ENCODE measurements at places on chromosomes 2 and 18.
A peak's percentile ranks its signal among the peaks of the same experiment; 100 is the strongest.

- no peak for DNase-seq
Measured at GRCh38 chr2:109724533-109725460, 69.3 kb upstream of the RGPD5 start.

DNA sequence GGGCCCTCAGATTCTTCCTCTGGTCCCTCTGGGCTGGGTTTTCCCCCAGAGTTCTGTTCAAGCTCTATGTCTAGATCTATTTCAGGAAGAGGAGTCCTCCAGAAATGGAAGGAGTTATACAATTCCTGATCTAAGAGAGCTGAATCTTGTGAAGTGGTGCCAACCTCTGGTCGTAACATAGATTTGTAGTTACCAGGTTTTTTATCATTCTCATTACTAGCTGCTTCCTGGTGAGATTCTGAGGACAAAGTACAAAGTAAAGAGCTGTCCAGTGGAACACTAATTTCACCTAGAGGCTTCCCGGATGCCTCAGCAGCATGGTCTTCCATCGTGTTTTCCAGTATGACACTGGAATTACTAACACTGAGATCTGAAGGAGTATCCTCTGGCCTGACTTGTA is 44.1 kb downstream of the PPP4R1 start:
- DNase-seq: no peak

DNA sequence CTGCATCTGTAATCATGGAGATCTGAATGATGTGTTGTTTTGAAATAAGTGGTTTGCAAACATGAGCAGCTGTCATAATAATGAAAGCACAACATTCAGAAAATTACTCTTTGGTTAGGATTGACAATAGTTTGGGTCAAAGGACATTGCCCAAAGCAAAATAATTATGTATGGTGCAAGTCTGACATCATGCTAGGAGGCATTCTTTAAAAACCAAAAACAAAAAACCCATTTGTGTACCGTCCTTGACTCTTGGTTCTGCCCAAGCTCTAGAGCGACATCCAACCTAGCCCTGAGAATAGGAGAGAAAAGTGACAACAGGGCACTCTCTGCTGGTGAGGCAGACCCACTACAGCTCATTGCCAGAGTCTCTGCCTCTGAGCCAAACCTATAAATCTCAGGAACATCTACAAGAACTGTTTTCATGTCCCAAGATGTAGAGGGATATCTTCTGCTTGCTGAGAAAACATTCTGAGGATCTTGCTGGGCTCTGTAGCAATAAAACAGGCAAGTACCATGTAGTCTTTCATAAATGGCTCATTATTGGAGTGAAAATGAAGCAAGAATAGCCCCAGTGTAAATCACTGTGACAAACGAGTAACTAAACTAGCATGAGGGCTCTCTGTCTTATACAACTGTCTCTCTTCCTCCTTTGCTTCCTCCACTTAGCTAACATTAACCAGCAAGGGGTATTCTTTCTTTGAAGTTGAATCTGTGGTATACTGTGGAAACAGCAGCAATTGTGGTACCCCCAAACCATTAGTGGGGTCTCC is 266.8 kb upstream of the CXCR4 start:
- DNase-seq: peak; percentile 72

GRCh38 chr2:149330127-149331022 is at the start of gene LYPD6:
Gene LYPD6 (plus strand): TSS chr2:149330587. CDS start chr2:149437709, 107,122 bp downstream.
- DNase-seq: peak; percentile 81

DNA sequence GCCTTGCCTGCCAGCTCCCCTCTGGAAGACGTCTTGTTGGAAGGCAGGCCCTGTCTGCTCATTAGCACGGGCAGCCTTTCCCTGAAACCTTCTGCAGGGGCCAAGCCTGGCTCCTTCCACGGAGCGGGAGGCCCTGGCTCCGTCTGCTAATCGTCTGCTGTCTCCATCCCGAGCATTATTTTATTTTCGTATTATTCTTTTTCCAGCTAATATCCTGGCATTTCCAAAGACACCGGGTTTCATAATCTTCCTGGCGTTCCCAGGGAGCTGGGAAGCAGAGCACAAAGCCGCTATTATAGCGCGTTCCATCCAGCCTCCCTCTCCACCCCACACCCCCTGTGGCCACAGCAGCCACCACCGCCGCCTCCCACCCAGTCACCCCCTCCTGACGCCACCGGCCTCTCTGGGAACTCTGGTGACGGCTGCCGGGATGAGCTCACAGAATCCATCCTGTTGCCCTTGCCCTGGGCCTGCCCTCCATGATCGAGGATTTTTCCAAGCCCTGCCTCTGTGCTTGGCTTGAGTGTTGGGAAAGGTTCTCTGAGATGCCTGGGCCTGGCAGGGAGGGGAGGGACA is 125.5 kb downstream of the DYSF start:
- DNase-seq: peak; percentile 97

DNA sequence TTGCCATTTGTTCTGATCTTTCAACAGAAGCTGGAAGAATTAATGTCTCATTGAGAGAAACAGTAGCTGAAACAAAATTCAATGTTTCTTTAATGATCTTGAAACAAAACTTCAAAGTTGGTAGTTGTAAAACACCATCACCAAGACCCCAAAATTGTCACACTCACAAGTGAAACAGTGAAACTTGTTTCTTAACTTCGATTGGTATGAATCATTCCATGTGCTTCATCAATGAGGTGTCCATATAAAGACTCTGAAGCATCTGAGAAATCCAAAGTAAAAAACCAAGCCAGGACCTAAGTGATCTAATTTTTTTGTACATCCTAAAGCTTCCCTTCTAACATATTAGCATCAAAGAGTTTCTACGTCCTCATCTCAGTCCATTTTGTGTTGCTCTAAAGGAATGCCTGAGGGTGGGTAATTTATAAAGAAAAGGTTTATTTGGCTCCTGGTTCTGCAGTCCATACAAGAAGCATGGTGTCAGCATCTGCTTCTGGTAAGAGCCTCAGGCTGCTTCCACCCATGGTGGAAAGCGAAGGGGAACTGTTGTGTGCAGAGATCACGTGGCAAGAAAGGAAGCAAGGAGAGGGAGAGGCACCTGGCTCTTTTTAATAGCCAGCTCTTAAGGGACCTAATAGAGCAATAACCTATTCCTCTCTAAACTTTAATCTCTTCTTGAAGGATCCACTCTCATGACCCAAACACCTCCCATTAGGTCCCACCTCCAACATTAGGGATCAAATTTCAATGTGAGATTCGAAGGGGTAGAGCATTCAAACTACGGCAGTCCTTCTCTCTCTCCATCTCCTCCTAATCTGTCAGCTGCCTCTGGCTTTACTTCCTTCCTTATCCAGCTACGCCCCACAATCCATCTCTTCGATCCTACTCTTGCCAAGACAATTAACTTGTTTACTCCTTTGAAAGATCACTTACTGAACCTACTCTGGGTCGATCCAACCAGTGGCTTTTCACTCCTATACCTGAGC is 20.7 kb upstream of the TLK1 start:
- no peak for DNase-seq

DNA sequence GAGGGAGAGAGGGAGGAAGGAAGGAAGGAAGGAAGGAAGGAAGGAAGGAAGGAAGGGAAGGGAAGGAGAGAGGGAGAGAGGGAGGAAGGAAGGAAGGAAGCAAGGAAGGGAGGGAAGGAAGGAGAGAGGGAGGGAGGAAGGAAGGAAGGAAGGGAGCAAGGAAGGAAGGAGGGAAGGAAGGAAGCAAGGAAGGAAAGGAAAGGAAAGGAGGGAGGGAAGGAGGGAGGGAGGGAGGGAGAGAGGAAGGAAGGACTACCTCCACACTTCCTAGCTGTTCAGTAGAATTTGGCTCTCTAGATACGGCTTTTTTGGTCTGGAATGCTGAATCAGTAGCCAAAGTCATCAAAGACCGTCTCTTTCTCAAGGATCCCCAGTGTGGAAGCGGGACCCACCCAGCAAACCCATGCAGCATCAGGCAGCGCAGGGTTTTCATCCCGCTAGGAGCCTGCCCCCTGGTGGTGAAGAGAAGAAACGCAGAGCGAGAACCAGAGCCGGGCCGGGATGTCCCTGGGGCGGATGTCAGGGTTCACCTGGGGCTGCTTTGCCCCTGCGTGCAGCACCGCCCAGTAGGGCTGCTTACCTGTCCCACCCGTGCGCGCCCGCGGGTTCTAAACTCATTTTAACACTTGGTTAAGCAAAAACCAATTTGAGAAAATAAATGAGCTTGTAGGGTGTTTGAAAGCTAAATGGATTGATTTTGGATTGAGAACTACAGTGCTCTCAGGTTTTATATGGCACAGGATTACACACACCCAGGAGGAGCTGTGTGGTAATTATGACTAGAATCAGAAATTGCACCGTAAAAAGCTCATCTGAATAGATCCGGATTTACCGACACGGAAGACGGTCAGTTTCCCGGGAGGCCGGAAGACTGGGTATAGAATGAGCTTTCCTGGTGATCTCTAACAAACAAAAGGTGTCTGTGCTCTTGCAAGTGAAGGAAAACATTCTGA is 48.1 kb upstream of the ARL4C start:
- peak; percentile 35 for DNase-seq

- no peak for DNase-seq
Measured at GRCh38 chr2:238103465-238104225, 3.5 kb downstream of the ESPNL start.

- DNase-seq: no peak
Measured at GRCh38 chr2:207633686-207634085, 8.5 kb upstream of the METTL21A start.

- no peak for DNase-seq
Measured at GRCh38 chr2:74503506-74504475, 3.7 kb downstream of the PCGF1 start.
